ENCODE measurements at places on chromosomes 16 and 17.

DNA sequence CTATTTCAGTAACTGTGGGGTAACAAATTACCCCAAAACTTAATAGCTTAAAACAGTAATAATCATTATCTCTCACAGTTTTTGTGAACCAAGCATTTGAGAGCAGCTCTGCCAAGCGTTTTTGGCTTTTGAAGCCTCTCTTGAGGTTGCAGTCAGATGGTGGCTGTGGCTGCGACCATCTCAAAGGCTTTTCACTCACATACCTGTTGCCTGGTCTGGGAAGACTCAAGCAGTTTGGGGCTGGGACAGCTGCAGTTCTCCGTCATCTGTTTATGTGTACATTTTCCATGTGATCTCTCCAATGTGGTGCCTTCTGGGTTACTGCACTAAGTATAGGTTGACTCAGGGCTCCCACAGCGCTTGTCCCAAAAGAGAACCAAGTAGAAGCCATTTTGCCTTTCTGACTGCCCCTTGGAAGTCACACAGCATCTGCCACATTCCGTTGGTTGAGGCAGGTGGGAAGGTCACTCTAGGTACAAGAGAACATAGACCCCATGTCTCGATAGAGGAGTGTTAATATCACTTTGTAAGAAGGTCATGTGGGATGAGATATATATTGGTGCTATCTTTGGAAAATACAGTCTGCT is 49.6 kb downstream of the LDHD start:
- DNase-seq: no peak

- peak; percentile 23 for DNase-seq
Observed at GRCh38 chr16:69762814-69763598, 874 bp downstream of the WWP2 start.

DNA sequence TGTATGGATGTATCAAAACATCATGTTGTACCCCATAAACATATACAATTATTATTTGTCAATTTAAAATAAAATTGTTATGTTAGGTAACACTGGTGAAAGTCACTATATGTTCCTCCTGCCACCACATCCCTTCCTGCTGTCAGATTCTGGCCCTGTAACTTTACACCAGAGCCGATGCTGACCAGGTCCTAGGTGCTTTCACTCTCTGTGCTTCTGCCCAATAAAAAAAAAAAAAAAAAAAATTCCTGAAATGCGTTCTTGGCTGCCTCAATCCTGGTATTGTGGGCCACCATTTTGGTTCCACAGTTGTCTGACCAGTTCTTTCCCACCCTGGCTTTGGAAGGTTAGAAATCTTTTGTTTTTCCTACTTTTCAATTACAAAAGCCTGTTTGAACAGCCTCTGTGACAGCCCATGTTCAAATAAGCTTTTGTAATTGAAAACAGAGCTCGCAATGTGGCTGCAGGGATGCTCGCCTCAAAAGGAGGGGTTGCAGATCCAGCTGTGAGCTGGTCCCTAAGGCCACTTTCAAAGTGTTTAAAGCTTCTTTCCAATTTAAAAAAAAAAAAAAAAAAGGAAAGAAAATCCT is 831.0 kb upstream of the EEF2KMT start:
- DNase-seq: no peak

DNA sequence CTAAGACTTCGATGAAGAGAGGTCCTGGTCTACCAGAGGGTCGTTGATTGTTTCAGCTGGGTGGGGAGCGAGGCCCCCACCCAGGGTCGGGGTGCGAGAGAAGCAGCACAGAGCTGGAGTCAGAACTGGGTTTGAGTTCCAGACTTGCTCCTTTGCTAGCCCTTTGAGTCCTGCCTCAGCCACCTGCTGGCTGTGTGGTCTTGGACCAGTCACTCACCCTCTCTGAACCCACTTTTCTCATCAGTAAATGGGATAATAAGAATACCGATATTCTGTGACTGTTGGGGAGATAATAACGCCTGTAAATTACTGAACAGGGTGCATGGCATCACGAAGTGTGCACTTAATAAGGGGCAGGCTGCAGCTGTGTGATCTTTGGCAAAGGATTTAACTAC is 427 bp upstream of the MMP28 start:
- no peak for DNase-seq

- peak; percentile 89 for DNase-seq
Observed at GRCh38 chr16:16075488-16076422, 126.3 kb downstream of the ABCC1 start.

DNA sequence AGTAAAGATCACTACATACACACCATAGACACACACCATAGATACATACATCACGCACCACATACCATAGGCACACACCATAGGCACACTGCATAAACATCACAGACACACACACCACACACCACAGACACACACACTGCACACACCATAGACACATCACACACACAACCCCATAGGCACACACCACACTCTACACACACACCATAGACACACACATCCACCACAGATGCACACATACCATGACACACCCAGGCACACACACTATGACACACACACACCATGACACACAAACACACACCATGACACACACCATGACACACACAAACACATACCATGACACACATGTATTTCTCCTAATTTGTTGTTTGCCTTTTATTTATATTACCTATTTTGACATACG is 14.1 kb downstream of the TBC1D16 start:
- no peak for DNase-seq

GRCh38 chr17:52027081-52027480 is 131.4 kb downstream of the CA10 start:
- DNase-seq: no peak

- no peak for DNase-seq
Observed at GRCh38 chr16:53984936-53985335, 281.0 kb downstream of the FTO start.

- DNase-seq: no peak
Observed at GRCh38 chr17:9380361-9380760, 195.3 kb downstream of the STX8 start.

DNA sequence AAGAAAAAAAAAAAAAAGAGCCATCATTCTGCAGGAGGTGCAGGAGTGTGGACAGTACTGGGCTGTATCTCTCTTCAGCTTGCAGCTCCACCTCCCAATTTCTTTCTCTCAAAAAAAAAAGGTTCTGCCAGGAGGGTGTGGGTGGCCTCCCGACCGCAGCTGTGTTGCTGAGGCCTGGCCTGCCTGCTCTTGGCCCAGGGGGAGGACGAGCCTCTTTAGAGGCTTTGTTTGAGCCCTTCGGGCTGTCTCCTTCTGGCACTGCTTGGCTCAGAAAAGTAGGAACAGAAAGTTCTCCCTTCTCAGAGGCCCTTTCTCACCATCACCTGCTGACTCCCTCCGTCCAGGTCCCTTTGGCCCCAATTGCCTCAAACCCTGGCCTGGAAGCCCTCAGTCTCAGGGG is 22.2 kb upstream of the C17orf107 start:
- no peak for DNase-seq

DNA sequence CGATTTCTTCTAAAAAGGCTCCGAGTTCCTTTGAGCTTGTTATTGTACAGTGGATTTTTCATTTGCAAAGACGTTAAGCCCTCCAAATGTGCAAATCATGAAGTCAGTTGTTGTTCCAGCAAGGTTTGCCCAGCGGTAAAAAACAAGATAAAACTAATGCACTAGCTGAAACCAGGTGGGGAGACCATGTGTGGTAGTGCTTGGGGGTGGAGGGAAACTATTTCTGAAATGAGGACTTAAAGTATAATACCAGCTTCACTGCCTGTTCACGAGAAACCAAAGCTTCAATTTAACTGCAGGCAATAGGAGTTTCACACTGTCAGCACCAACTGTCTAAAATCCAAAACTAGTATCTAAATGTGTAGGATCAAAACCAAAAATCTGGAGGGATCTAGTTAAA is 22.3 kb downstream of the SMARCE1 start:
- no peak for DNase-seq

GRCh38 chr17:62986549-62986948 is 20.5 kb downstream of the TANC2 start:
- no peak for DNase-seq

GRCh38 chr16:22016927-22017326 is 9.0 kb downstream of the MOSMO start:
- no peak for DNase-seq

- DNase-seq: no peak
Observed at GRCh38 chr17:68455901-68456338, 1.4 kb downstream of the WIPI1 start.

DNA sequence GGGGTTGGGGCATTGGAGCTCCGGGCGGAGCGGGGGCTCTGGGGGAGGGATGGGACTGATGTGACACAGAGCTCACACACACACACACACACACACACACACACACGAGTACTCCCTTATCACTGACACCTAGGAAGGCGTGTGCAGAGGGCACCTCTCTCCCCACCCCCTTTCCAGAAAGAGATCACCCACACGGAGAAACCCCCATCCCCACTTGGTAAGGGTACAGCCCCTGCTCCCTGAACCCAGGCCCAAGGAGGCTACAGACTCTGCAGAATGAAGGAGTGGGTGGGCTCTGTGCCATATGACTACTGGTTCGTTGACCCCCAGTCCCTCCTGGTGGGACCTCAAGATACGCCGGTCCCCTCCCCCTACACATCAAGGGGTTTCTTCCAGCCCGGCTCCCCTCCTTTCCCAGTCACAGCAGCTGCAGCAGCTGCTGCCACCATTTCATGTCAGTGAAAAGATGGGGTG is 8.7 kb upstream of the ARHGAP23 start:
- no peak for DNase-seq

GRCh38 chr16:60318486-60318885 is 1584.4 kb upstream of the GOT2 start:
- no peak for DNase-seq

DNA sequence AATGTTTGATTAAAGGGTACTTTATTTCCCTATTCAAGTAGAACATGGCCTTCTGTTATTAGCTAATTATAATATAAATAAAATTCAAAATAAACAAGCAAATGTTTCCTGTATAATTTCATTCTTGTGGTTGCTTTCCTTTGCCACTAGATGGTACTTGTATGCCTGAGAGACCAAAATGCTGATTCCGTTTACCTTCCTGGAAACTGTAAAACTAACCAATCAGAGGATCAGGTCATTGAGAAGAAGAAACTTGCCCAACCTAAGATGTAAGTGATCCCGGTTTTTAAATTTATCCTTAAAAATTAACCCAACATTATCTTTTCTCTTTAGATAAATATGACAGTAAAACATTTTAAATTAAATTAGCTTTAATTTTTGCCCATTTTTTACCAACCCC is 8.1 kb upstream of the ABCA5 start:
- no peak for DNase-seq

- no peak for DNase-seq
Observed at GRCh38 chr17:64259922-64260321, 3.1 kb downstream of the TEX2 start.

DNA sequence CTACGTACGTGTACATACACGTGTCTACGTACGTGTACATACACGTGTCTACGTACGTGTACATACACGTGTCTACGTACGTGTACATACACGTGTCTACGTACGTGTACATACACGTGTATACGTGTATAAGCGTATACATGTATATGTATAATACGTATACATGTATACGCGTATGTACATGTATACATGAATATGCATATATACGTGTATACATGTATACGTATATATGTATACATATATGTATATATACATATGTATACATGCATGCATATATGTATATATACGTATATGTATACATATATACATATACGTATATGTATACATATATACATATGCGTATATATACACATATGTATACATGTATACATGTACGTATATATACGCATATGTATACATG is 22.2 kb upstream of the PYY start:
- no peak for DNase-seq

DNA sequence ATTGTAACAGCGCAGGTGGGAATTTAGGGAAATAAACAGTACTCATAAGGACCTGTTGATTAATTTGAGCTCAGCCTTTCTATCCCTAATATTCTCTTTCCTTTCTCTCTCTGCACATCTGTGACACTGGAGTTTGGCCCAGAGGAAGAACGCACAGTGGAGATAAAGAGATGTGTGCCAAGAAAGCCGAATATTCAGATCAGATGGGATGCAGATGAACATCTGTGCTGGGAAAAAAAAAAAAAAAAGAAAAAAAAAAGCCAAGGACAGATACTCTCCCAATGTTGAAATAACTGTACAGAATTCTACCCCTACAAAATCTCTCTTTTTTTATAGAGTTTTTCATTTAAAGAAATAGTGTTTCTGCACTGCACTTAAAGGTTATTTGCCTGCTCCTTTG is 485.4 kb downstream of the KCNJ2 start:
- no peak for DNase-seq

- no peak for DNase-seq
Observed at GRCh38 chr16:7209598-7209997, 123.0 kb upstream of the RBFOX1 start.

DNA sequence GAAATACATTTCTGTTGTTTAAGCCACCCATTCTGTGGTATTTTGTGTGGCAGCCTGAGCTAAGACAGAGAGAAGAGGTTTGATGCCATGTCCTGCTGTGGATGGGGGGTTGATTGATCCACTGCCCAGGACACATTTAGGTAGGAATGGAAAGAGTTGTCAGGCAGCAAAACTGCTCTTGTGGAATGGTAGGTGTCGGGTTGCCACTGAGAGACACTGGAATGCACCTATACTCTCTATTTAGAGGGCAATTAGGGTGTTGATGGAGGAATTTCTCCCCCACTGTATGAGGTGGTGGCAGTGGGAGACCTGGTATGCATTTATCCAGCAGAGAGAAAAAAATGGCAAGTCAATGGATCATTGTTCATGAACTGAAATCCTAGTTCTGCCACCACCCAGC is 30.9 kb downstream of the CBLN1 start:
- DNase-seq: no peak

DNA sequence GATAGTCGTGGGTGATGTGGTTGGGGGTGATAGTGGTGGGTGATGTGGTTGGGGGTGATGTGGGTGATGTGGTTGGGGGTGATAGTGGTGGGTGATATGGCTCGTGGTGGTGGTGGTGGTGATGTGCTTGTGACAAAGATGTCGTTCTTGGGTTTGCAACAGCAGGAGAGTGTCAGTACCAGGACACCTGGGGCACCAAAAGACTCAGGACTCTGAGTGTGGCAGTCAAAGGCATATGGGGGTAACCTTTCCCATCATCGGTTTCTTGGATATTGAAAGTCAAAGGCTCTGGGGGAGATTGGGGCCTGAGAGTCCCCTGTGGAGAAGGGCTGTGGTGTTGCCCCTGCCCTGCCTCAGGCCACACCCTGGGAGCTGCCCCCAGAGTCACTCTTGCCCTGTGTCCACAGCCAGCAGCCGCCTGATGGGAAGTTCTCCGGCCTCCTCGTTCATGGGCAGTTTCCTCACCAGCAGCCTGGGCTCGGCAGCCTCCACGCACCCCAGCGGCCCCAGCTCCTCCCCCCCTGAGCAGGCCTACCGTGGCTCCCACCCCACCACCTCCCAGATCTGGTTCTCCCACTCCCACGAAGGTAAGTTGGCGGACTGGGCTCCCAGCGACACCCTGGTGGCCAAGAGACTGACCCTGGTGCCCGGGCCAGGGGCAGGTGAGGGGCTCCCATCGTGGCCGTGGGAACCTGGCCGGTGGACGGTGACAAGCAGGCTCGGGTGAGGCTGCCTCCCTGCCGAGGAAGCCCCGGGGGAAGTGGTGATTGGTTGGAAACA is 31.3 kb downstream of the BAHCC1 start:
- DNase-seq: no peak

All from bone marrow (tissue), 2 donors.